ENCODE measurements at places on chromosomes 2 and 18.

DNA sequence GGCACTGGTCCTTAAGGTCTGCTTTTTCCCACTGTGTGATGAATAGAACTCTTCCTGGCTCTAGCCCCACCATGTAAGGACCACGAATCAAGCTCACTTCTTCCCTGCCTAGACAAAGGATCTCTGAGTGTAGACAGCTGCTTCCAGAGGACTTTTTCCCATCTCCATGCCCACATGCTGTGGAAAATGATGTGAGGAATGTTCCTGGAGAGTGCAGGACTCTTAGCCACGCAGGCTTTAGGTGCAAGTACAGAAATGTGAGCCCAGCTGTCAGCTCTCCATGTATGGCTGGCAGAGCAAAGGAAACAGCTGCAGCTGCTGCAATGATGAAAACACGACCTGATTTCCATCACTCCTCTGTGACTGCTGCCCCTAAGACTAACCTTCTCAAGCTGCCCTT lies 35.5 kb downstream of the NXPH2 start:
- no peak for DNase-seq

GRCh38 chr2:1484131-1484884 lies 71.0 kb downstream of the TPO start:
- no peak for DNase-seq

GRCh38 chr2:13005761-13006335 lies 289.1 kb downstream of the TRIB2 start:
- no peak for DNase-seq

GRCh38 chr18:46374850-46375249 lies 270.7 kb downstream of the HAUS1 start:
- no peak for DNase-seq

GRCh38 chr2:239093542-239093941 lies 245.7 kb downstream of the TWIST2 start:
- no peak for DNase-seq
